ENCODE measurements at places on chromosomes 1 and 21.

DNA sequence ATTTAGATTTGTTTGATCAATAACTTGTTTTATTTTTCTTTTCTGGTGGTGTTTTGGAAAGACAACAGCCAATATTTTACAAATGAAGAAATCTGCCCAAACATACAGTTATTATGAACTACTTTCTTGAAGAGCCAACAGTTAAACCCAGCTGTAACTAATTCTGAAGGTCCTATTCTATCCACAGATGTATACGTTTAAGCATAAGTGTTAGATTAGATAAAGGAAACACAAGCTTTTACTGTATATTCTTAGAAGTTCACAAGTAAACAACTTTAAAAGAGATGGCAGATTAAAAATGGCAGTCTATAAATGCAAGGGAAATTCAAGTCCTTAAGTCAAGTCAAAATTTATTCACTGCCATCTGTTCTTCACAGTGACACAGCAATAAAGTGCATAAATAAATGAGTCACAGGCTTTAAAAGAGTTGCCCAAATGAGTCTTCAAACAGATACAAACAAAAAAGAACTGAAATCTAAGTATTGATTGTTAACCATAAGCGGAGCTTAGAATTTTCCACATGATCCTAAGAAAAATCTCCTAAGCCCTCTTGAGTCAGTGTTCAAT, 49.9 kb upstream of the KCNH1 start:
- no peak for DNase-seq

DNA sequence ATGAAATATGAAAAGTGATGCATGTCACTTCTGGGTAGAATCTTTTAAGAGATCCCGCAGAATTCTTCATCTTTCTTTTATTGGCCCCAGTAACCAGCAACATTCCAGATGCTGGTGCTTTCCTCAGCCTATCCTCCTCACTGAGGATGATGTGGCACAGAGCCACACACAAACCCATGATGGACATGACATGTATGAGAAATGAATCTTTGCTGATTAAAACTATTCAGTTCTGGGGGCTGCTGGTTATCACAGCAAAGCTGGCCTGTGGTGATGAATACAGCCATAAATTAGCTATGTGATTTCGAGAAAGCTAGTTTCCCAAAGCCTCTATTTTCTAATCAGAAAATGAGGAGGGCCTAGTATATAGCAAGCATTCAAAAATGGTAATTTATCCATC, 8.3 kb upstream of the ERICH3 start:
- no peak for DNase-seq

GRCh38 chr1:222956601-222957000, 141.8 kb downstream of the DISP1 start:
- DNase-seq: no peak

DNA sequence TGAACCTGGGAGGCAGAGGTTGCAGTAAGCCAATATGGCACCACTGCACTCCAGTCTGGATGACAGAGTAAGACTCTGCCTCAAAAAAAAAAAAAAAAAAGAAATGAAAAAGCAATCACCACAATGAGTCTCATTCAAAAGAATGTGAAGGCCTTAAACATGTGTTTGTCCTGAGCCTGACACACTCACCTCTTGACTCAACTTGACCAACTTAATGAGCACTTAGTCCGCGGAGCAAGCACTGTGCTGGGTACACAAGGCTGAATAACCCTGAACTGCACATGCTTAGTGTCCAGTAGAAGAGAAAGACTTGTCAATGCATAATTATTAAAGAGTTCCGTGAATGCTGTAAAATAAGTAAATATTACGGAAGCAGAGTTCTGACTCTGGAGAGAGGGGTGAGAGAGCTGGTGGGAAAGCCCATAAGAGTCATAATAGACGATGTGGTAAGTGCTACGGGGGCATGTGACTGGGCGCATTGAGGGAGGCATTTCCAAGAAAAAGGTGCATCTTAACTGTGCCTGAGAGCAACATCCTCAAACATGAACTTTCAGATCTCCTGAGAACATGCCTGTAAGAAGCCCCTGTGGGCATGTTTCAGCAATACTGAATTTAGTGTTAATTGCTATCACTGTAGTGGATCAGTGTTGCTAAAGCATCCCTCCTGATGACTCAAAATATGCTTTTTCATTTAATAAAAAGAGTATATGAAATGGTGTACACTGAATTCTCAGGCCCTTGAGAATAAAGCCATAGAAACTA, 27.2 kb downstream of the MCOLN2 start:
- DNase-seq: no peak

- no peak for DNase-seq
Observed at GRCh38 chr1:63112155-63112900, 210.0 kb upstream of the FOXD3 start.

- peak; percentile 18 for DNase-seq
Observed at GRCh38 chr1:233326811-233327650, 493 bp upstream of the MAP3K21 start.

DNA sequence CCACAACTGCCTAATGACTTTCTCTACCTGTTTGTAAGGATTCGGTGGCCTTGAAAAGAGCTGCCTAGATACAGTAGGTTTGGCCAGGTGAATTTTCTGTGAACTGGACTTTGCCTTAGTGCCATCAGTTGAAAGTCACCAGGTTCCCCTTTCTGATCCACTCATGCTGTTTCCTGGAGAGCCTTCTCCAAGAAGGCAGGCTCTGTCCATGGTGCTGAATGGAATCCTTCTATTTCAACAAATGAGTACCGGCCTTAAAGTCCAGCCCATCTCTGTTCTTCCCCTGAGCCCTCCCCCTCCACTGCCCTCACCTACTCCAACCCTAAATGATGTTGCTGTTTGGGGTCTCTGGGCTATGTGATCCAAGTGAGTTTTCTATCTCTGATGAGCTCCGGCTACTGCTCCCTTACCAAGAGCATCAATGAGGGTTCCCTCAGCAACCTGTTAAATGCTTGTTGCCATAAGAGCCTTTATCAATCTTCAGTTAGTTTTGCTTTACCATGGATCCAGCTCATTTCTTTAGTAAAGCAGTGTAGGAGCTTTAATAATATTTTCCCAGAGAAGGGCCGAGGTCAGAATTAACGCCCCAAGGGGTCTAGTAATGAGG, 500.4 kb downstream of the PTPRU start:
- DNase-seq: no peak

- no peak for DNase-seq
Observed at GRCh38 chr1:3348196-3348865, 106.1 kb upstream of the ARHGEF16 start.

- no peak for DNase-seq
Observed at GRCh38 chr1:94698759-94699502, 121.2 kb upstream of the SLC44A3 start.

DNA sequence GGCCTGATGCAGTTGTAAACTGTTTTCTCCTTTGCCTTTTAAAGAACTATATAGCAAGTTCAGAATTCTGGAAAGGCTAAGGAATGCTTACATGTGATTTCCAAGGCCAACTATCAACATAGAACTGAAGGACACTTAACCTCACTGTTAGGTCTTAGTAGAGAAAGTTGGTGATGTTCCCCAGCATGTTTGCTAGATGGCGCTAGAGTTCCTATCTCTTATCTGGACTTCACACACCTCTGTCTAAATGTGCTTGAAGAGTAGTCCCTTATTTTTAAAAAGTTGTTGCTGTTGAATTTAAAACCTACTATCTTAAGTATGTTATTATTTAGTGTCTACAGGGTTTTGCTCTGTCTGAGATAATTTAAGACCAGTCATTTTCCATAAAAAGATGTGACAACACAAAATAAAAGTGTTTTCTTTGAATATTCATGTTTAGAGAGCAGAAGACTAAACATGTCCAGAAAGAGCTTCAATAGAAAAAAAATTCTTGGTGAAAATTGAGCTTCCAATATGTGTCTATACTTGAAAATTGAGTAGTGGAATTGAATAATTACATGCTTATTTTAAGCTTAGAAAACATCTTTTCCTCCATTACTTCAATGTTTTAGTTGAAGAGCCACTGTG, 237.3 kb downstream of the S1PR1 start:
- no peak for DNase-seq

DNA sequence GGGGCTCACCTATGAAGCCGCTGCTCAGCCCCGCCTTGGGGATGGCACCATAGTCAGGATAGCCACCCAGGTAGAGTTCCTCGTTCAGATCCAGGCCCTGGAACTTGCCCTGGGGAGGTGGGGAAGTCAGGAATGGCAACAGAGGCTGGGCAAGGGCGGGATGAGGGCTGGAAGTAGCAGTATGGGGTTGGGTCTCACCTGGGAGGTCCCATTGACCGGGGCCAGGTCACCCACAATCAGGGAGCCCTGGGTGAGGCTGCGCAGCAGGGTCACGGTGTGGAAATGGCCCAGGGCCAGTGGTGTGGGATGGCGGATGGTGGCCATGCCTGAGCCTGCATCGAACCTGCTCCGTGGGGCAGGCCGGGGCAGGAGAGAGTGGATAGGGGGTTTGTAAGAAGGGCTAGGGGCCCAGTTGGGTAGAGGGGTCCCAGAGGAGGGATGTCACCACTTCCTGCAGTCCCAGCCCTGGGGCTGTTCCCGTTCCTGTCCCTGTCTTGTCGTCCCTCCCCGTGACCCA, 19.4 kb downstream of the LDLRAD2 start:
- DNase-seq: no peak

GRCh38 chr1:221454096-221454495, 287.8 kb downstream of the DUSP10 start:
- no peak for DNase-seq

DNA sequence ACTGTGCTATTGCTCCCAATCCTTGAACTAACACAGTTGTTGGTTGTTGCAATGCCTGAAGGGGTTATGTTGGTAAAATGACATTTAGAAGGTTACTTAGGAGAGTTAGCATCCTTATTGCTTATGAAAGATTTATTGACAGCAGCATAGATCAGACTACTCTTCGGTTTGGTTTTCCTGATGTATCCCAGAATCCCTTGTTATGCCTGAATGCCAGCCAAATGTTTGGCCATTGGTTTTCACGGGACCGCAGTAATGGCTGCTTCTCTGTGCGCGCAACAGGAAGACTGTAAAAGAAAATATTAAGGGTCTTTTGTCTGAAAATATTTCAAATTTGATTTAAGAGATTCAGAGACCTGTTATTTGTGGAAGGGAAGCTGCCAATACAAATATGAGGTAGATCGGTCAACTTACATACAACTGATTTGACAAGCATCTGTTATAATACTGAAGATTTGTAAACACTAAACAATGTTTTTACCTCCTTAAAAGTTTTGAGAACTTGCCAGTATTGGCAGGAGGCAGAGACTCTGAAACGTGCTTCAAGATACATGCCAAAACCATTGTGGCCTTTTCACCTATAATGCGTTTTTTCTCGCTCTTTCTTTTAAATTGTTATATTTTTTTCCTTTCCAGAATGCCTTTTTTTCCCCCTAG, 8.3 kb downstream of the NFIA start:
- no peak for DNase-seq

All from NCI-H187 treated with DMSO at 0.1 percent for 48 hours (cell line).